ENCODE measurements at places on chromosomes 1 and 21. TPM values are rescaled to one million over a fixed set of nuclear protein-coding genes. Genes with fewer than 3 reads are reported as not detected.

DNA sequence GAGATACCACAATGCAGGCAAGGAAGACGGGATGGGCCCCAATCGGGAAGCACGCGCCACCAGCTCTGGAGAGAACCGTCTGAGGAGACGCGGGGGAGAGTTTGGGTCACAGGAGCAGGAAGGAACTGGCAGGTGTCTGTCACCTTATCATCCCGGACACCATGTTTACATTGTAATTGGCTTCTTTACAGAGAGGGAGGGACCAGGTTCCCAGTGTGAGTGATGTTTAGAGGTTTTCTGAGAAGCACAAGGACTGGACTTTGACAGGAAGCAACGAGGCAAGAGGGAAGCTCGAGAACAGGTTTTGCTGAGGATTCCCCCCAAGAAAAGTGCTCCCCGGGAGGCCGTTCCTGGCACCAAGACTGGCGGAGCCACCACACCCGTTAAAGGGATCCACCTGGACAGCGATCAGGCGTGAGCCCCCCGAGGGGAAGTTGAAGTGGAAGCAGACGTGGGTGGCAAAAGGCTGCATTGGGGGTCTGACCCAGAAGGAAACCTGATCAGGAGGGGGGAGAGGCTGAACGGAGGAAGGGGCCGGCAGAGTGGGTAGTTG is 957 bp downstream of the EPS15 start:
- DNase-seq = no peak

GRCh38 chr1:181103399-181103798 is 14.9 kb downstream of the IER5 start:
- DNase-seq = no peak

DNA sequence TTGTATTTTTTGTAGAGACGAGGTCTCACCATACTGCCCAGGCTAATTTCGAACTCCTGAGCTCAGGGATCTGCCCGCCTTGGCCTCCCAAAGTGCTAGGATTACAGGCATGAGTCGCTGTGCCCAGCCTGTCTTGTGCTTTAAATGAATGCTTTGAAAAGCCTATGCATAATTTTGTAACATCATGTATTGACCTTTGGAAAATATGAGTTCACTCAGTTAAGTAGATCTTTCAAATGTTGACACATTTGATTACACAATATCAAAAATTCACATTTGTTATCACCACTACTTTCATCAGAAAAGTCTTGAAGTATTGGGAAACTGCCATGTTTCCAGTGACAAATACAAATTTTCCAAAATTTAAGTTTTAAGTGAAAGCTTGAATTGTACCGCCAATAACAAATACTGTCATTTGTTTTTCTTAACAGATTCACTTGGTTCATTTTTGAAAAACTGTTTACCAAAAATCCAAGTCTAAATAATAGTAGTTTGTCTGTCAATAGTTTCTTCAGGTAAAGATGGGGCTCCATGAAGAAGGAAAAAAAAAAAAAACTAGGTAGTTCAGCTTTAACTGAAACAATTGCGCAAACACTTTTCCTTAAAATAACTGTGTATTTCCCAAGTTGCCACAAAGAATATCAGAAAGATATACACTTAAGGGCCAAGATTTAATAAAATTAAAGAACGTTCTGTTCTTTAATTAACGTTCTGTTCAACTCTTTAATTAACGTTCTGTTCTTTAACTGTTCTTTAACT is 233.2 kb upstream of the NR5A2 start:
- DNase-seq = no peak

DNA sequence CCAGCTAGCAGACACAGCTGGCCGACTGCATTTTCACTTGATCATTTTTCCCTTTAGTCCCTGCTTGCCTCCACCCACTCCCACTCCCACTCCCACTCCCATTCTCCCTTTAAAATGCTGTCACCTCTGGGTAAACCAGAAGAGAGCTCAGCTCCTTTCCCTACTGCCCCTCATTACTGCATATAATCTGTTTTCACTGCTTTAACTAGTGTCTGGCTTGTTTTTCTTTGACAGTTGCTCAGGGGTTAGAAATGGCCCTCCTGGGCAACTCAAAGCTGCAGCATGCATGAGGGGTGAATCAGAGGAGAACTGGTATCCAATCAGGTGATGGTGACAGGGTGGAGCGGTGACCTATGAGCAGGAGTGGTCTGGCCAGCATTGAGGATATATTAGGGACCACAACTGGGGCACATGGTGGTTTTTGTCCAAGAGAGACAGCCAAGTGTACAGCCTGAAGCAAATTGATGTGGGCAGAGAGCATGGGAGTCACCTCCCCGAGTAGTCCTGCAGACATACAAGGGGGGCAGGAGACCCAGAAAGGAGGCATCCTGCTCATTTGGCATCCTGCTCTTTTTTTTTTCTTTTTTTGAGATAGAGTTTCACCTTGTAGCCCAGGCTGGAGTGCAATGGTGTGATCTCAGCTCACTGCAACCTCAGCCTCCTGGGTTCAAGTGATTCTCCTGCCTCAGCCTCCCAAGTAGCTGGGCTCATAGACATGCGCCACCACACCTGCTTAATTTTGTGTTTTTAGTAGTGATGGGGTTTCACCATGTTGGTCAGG is 42.6 kb upstream of the SRSF10 start:
- DNase-seq = no peak

GRCh38 chr1:67214420-67215174 is 48.3 kb downstream of the IL23R start:
- peak; percentile 19 for DNase-seq

- no peak for DNase-seq
These were observed 20.9 kb downstream of the CSTB start for GRCh38 chr21:43754948-43755781.

GRCh38 chr1:3321559-3322449 is 132.7 kb upstream of the ARHGEF16 start:
- no peak for DNase-seq

- no peak for DNase-seq
These were observed 79.0 kb downstream of the GALNT2 start for GRCh38 chr1:230145953-230146476.

DNA sequence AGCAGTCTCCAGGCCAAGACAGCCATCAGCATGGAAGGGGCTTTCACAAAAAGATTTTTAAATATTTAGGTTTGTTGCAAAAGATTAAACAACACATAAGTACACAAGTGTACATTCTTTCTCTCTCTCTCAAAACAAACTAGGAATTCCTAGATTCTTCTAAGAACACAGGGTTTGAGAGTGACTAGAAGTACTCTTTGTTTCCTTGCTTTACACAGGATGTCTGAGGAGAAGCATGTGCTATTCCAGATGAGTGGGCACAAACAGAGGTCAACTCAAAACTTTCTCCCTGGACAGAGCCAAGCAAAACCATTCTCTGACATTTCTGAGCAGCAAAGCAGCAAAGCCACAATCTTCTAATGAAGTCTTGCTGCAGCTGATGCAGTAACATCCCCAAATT is 210.6 kb upstream of the HOOK1 start:
- no peak for DNase-seq

GRCh38 chr21:38979271-38980121 is 173.8 kb downstream of the ETS2 start:
- no peak for DNase-seq

GRCh38 chr1:198598796-198599321 is 40.0 kb upstream of the PTPRC start:
- DNase-seq = no peak

GRCh38 chr1:187390215-187390818 is 561.6 kb downstream of the PLA2G4A start:
- no peak for DNase-seq

DNA sequence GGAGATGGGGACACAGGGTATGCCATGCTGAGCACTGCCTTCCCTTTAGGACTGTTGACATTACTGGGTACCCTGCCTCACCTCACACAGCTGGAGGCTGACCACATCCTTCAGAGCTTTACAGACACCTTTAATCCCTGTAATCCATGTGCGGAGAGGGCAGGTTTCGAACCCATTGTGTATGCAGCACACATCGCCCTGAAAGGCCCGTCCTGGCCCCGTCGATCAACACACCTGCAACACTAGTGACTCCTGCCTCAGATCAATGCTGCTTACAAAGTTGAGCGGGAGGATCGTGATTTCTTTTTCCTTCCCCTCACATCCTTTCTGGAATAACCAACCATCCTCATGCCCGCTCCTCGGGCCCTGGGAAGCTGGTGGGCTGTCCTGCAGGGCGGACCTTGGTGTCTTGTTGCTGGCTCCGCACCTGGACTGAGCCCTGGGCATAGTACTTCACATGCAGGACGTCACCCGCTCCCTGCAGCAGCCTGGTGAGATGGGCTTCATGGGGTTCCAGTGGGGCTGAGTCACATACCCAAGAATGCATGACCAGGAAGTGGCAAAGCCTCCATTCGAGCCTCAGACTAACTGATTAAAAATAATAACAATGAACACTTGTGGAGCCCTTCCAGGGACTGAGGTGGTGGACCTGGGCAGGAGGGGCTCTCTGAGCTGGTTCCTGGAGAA is 403.6 kb downstream of the PTPRU start:
- DNase-seq = peak; percentile 58

DNA sequence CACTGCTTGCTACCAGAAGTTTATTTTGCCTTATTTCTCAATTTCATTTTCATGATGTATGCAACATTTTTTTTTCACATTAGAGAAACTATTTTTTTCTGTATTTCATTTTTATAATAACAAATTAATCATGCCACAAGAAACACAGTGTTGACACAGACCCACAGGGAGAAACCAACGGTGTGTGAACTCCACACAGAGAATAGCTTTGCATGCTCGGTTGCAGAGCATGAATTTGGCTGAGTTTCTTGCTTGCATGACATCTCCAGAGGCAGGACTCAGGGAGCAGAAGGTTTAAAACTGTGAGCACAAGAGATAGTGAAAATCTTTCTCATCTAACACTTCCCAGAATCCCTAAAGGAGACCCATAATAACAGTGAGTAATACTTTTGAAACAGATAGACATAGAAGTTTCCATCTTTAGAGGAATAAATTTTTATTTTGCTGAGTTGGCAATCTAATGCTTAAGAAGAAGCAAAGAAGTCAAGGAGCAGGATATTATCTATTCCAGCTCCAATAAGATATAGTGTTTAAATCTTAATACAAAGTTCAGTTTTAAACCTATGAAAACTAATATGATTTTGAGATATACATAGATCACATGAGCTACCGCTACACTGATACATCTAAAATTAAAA is 890.9 kb downstream of the MRPL39 start:
- no peak for DNase-seq

GRCh38 chr1:88291611-88292354 is 392.3 kb upstream of the PKN2 start:
- no peak for DNase-seq

- DNase-seq = no peak
These were observed 5.6 kb upstream of the SAMSN1 start for GRCh38 chr21:14551741-14552140.

DNA sequence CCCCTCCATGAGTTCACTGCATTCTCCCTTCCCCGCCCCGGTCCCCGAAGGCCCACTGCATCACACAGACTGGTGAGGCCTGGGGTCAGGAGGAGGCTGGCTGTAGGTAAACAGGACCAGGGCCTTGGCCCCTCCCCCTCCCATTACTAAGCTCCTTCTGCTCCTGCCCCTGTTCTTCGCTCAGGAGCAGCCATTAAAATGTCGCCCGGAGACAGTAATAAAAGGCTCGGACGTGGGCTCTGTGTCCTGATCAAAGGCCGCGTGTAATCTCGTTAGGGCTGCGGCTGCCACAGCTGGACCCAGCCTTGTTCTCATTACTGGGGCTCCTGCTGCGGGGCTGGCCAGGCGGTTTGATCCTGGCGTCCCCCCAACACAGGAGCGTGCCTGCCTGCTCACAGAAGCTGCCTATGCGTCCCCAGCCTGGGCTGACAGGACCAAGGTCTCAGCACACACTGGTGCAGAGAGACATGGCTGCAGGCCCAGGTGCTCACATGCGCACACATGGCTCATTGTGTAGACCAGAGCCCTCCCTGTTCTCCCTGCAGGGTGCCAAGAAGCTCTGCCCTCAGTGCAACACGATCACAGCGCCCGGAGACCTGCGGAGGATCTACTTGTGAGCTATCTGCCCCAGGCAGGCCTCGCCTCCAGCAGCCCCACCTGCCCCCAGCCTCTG is 24.0 kb downstream of the TMEM53 start:
- DNase-seq = no peak

DNA sequence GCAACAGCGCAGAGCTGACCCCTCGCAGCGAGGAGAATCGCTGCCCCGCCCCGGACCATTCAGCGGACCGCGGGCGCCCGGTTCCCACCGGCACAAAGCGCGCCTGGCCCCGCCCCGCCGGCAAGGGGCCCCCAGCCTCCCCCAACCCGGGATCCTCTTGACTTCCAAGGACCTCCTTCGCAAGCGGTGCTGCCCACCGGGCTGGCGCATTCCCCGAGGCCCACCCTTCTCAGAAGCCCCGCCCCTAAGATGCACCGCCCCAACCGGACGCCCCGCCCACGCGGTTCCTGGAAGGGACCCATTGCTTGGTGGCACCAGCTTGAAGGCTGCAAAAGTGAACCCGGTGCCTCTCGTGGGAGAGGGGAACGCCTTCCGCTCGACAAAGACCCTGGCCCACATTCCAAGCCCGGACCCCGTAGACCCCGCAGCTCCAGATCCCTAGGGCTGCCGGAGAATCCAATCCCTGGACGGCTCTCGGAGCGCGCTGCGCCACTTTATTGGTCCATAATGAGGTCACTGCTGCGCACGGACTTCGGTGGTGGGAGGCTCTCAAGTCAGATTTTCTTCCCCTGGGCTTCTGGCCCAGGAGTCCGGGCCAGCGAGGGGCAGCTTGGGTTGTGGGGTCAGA is 2.0 kb downstream of the HES3 start:
- no peak for DNase-seq

- DNase-seq = no peak
These were observed 43.0 kb upstream of the PAXBP1 start for GRCh38 chr21:32814528-32814927.

- no peak for DNase-seq
These were observed 4.9 kb downstream of the SKI start for GRCh38 chr1:2232916-2233438.

- DNase-seq = no peak
These were observed 27.5 kb upstream of the SLAMF6 start for GRCh38 chr1:160550572-160551034.

- DNase-seq = no peak
These were observed 991 bp downstream of the SELENBP1 start for GRCh38 chr1:151371370-151372057.

- no peak for DNase-seq
These were observed 4.5 kb downstream of the TBX15 start for GRCh38 chr1:118983558-118984041.

The SLAMF1 gene
- 0.30 TPM for total RNA-seq

The LINGO4 gene
- total RNA-seq = not detected

The SNX7 gene
- 18.8 TPM for total RNA-seq

The UBASH3A gene
- total RNA-seq = 0.07 TPM

The PPM1J gene
- total RNA-seq = 7.5 TPM

The PARS2 gene
- 9.6 TPM for total RNA-seq

The LDLRAD1 gene
- total RNA-seq = 0.30 TPM

The GUCA2A gene
- not detected for total RNA-seq

The S100A6 gene
- total RNA-seq = 1,633 TPM

The VWA5B1 gene
- not detected for total RNA-seq

The PLEKHG5 gene
- total RNA-seq = 33.0 TPM
